ENCODE measurements at places on chromosomes 13 and 19.

DNA sequence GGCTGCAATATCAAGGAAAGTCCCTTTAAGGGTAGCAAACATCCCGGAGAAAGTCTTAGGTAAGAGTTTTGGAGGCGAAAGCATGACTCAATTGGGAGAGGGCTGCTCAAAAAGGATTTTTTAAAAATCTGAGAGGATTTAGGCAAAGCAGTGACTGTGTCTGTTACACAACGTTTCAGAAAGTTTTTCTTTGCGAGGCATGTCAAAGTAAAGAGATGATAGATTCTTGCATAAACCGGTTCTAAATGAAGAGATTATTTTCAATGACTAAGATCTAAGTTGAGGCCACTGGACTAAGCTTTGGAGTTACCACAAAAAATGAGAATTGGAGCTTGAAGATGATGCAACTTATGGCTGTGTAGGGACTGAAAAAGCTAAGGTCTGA lies 43.7 kb upstream of the ENOX1 start:
- no peak for DNase-seq

GRCh38 chr19:35029737-35030256 lies 473 bp upstream of the SCN1B start:
- no peak for DNase-seq

GRCh38 chr19:6035026-6035425 lies 57.1 kb upstream of the RANBP3 start:
- DNase-seq, result no peak

DNA sequence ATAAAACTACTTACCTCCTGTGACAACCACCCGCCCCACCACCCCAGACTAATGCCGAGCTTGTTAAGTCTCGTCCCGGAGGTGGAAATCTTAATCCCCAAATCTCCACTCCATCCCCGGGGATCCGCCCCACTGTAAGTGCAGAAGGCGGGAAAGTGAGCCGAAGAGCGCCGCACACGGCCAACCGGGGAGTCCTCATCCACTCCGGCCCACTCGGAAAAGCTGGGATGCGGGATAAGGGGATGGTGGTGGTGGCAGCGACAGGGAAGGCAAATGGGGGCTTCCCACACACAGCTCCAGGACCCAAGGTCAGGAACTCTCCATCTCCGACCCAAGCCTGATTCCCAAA lies 621 bp downstream of the FBL start:
- DNase-seq, result no peak

DNA sequence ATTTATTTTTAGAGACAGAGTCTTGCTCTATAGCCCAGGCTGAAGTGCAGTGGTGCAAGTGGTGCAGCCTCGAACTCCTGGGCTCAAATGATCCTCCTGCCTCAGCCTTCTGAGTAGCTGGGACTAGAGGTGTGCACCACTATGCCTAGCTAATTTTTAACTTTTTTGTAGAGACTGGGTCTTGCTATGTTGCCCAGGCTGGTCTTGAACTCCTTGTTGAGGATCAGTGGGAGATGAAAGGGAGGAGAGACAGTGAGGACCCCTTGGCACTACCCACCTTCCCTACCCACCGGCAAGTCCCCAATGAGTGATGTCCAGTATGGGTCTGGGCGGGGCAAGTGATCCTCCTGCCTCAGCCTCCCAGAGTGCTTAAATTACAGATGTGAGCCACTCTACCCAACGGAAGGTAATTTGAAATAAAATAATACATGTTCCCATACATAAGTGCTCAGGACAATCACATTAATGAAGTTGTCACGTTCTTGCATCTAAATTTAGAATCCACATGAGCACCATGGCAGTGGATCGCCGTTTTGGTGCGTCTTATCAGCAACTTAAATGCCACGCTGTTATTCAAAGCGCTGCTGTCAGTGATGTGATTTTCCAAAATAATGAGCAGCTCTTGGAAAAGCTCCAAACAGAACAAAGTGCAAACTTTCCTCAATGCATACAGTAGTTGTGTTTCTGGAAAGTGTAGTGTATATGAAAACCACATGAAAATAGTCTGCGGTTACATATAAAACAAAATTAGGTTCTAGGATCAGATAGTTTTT lies 5.9 kb upstream of the ARL11 start:
- DNase-seq, result no peak

GRCh38 chr19:6925386-6925785 lies 38.0 kb downstream of the ADGRE1 start:
- no peak for DNase-seq

- DNase-seq, result no peak
Measured at GRCh38 chr13:94112731-94113130, 366.8 kb downstream of the DCT start.
